Stimulated activated CD4-positive, alpha-beta T cell treated with anti-CD3 and anti-CD28 coated beads, Interleukin-12 subunit alpha, Interleukin-12 subunit beta, amount 100 ng/mL, for 48 hours (primary cell): ENCODE measurements at places on chromosomes 3 and 15.

DNA sequence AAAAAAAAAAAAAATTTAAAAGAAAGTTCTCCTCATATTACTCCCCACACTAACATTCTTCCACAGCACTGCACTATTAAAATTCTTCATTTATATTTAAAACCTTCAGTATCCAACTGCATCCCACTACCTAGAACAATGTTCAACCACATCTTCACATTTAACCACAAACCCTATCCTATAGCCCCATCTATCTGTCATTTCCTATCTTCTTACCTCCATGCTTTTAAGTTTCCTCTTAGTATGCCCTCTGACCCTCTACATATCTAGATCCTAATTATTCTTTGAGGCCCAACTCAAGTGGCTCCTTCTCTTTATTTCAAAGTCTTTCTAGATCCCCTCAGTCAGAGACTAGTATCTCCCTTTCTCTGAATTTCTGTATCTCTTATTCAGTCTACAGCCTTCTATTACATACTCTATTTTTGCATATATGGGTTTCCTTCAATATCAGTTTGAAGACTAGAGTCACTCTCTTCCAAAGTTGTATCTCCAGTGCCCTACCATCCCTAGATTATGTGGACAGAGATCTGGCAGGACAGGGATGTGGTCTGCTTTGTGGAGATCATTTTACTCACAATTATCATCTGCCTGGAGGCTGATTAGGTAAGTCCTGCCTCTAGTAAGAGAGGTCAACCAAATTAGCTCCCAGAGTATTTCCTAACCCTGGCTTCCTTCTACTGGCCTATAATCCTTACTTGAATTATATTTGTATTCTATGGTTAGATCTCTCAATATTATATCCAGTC lies 1.4 kb downstream of the CIAO2A start:
- DNase-seq: no peak

DNA sequence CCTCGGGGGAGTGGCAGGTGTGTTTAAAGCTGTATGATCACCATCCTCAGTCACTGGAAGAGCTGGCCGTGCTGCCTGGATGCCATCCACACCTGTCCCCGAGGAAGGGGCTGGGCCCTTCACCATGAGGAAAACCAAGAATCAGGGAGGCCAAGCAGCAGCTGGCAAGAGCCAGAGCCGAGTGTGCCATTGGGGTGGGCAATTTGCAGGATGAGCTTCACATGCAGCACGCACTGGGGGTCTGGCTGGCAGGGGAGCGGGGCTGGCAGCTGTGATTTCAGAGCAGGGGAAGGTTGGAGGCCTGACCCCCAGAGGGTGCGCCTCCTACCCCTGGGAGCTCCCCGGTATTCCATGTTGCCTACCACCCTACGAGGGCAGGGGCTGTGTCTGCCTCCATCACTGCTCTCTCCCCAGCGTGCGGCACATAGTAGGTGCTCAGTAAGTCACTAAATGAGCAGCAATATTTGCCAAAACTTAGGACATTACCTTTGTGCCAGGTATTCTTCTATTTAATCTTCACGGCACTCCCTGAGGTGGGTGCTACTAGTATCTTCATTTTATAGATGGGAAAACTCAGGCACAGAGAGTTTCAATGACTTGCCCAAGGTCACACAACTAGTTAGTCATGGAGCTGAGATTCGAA lies 30.3 kb upstream of the IQSEC1 start:
- DNase-seq: no peak

- DNase-seq: no peak
These were observed 5.2 kb downstream of the NUSAP1 start for GRCh38 chr15:41337631-41338522.

DNA sequence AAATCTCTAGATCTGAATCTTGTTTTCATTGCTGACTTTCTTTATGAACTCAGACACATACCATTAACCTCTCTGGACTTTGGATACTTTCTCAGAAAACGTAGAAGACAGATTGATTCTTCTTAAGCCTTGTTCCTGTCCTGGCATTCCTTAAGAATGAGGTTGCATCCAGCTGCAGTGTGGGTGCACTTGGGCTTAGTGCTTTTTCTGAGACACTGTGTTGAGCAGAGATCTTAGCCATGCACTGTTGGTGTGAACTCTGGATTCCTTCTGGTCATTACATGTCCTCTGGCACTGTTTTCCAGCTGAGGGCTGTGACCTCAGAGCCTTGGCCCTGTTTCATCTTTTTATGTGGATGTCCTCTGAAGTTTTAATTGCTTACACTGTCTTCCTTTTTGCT lies 428.3 kb downstream of the CNTN4 start:
- DNase-seq: no peak

DNA sequence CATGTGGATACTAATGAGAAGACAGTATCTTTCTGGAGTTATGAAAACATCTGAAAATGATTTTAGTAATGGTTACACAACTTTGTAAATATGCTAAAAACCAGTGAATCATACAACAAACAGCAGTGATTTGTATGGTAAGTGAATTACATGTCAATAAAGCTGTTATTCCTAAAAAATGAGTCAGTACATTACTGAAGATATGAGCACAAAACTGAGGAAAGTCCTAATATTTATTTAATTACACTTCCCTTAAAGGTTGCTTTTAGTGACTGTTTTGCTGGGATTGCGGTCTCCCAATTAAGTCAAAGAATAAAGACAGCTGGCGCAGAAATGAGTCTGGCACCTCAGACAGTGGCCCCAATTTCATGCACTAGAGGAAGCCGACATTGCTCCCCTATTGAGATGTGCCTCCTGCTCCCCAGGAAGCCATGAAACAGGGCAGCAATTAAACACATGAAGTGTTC lies 50.9 kb upstream of the FSIP1 start:
- no peak for DNase-seq

DNA sequence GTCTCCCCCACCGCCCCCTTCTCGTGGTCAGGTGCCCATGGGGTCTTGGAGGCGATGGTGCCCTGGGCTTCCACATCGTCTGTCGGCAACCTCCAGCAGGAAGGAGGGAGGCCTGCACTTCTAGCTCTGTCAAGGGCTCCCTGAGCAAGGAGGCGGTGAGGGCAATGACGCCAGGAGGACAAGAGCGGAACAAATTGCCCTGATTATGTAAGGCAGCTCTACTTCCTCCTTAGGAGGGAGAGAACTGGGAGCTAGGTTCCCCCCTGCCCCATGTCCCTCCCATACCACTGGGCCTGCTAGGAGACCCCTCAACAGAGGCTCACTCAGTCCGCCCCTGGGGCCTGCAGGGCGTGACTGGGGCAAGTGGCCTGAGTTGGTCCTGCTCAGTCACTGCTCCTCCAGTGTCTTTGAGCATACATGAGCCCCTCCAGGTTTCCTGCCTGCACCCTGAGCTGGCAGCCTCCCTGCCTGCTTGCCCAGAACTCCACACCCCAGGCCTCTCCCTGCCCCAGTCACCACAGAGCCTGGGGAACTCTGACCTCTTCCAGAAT lies 56.1 kb downstream of the CACNA2D2 start:
- DNase-seq: no peak

GRCh38 chr15:85007137-85007536 lies 25.5 kb downstream of the PDE8A start:
- no peak for DNase-seq

DNA sequence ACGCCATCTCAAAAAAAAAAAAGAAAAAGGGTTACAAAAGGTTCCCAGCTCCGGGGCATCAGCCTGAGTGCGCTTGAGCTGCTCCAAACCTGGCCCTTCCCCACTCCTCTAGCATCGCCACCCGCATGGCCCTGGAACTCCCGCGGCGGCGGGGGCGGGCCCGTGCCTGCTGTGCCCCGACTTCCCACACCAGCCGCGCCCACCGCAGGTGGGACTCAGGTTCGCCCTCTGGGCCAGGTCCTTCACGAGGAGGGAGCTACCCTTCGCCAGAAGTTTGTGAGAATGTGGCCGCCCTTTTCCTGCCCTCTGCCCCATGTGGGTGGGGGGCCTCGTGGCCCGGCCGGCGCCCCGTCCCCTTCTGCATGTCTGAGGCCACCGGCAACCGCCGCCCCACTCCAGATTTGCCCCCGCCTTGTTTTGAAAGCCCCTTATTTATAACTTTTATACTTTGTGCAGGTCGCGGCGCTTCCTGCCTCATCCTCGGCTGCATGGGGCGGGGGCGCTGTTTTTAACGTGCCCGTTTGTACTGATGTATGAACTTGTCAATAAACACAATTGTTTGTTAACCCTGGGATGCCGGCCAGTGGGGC lies 507 bp upstream of the JMJD7 start:
- no peak for DNase-seq

DNA sequence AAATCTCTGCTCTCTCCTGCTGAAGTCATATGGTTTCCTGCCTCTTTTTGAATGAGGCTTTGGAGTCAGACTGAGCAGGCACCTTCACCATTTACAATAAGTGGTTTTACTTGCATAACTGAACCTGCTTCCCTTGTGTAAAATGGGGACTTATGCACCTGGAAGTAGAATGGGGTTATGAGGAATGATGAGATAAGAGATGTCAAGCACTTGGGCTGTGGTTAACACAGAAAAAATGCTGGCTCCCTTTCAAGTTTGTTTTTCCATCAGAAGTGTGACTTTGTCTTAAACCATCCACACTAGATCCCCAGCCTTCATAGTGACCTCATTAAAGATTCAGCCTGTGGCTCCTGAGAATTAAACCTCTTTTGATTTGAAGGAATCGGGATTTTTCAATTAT lies 5.2 kb downstream of the EXOSC7 start:
- no peak for DNase-seq

DNA sequence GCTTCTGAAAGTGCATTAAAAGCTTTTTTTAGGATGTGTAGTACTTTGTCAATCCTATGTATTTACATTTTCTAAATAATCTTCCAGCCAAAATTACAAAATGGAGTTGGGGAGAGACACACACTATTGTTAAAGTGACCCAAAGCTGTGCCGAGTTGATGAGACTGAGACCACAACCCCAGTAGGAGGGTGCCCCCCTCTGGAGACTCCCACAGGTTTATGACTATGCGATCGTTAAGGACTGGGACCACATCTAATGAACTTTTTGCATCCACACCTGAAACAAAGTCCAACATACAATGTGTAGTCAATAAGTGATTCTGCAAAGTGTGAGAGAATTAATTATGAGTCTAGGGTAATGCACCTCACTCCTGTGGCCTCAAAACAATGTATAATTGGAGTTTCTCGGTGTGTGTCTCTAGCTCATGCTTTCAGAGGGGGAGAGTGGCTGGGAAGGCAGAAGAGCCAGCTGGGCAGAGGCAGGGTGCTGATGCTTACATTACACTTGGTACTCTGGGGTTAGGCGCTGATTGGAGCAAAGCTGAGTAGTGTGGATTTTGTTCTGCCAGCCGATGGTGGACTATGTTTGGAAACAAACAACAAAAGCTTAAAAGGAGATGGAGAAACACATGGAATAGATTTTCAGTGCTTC lies 102.8 kb downstream of the KCNH8 start:
- no peak for DNase-seq

GRCh38 chr3:179853176-179853575 lies 183.6 kb downstream of the PEX5L start:
- DNase-seq: no peak

DNA sequence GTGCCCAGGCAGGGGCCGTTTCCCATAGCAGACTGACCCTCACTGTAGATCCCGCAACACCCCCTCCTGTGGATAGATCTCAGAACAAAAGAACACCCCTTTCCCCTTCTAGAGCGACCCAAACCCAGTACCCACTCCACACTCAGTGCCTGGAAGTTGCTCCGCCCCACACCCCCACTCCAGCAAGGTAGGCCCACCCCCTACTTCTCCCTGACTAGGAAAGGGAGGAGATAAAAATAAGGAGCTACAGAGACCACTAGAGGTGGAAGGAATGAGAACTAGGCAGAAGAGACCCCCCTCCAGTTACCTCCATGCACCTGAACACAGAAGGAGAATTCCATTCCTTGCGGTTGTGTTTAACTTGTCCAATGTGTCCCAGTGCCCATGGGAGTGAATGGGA lies 30.2 kb upstream of the PARL start:
- DNase-seq: no peak

GRCh38 chr3:13972679-13973379 lies 93.0 kb upstream of the WNT7A start:
- no peak for DNase-seq

DNA sequence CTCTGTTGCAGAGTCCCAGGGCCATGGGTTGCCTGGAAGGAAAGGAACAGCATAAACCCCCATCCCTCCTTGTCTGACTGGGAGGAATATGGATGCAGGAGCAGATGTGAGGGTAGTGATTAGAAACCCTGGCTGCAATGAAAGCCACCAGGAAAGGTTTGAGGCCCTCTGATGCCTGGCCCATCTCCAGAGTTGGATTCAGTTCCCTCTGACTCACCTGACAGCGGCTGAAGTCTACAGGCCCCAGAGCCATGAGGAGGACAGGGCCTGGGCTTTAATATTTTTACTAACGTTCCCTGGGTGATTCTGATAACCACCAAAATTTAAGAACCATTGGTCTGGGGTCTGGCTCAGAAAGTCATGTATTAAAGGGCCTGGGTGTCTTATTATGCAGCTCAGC lies 214.0 kb downstream of the EPHB1 start:
- no peak for DNase-seq

GRCh38 chr15:35444557-35445204 lies 101.3 kb downstream of the DPH6 start:
- DNase-seq: peak; percentile 0

DNA sequence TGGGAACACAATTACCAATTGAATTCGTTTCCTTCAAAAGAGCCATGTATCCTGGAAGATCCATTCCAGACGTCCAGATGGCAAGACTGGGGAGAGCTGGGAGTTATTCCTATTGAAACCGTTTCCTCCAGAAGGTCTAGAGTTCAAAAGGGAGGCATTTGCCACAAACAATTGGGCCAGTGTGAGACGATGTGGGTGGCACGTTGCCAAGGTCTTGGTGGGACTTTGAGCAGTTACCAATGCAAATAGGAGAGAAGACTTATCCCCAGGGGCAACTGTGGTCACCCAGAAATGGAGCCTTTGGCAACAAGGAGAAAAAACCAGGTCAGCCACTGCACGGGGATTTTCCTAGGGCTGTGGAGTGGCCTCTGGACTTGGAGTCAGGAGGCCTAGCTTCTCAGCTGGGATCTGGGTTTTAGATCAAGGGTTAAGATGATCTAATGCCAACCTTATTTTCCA lies 29.6 kb upstream of the TLE3 start:
- no peak for DNase-seq
